ENCODE measurements at places on chromosomes 7 and 10.

DNA sequence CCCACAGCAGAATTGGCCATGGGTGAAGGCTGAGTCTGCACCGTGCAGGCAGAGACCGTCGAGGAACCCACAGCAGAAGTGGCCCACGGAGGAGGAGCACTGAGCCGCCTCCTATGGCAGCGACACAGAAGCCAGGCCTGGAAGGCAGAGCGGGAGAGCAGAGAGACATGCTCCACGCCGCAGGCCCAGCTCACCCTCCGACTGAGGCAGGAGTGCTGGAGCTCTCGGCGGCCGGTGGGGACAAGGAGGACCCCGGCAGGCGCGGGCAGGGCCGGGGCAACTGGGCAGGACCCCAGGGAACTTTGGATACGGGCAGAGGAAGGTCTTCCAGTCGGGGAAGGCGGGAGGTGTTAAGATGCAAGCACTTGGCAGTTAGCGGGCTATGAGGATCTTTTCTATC, 420.4 kb downstream of the DNAJB6 start:
- DNase-seq, result no peak

DNA sequence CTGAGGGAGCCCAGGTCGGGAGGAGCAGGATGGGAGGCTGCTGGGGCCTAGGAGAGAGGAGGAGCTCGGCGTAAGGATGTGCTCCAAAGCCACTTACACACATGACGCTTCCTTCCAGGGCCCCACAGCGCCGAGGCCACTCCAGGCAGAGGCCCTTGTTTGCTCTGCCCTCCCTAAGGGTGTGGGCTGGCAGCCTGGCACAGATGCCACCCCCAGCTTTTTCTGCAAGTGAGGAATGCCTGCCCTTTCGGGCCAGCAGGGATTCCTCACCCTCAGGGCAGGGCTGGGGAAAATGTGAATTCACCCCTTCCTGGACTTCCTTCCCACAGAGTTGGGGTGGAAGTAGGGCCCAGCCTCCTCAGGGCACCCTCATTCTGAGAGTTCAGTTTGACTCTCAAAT, 5.6 kb upstream of the AQP1 start:
- DNase-seq, result no peak

GRCh38 chr7:99111591-99111990, 32.3 kb downstream of the SMURF1 start:
- DNase-seq, result no peak

GRCh38 chr7:41792120-41792519, 89.2 kb upstream of the INHBA start:
- DNase-seq, result no peak

Measured in stimulated activated naive B cell treated with anti-CD40 and anti-IgM and Interleukin-4, amounts not matched to agents 10 μg/mL and 1 μg/mL and 100 μg/mL, for 72 hours (primary cell).